Memory B cell (primary cell): ENCODE measurements at places on chromosomes 12 and 14.

- DNase-seq, result no peak
Measured at GRCh38 chr12:24109381-24110039, 160.0 kb upstream of the SOX5 start.

- no peak for DNase-seq
Measured at GRCh38 chr14:25615174-25615573, 565.2 kb upstream of the STXBP6 start.

DNA sequence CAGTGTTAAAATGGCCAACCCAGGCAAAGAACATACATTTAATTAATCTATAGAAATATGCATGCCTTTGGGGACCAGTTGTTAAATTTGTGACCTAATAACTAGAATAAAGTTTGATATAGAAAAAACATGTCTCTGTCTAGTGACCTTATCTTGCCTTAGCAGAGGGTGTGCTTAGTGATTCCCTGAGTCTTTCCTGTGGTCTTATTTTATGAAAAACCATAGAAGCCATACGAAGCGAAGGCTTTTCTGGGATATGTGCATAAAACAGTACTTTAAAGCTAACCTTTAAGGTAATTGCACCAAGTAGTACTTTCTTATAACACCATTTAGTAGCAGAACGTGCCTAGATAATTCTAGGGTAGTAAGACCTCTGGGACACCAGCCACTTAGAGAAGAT lies 379.4 kb downstream of the ZFP36L1 start:
- DNase-seq, result no peak

- DNase-seq, result no peak
Measured at GRCh38 chr12:14896521-14897169, 11.0 kb upstream of the MGP start.

DNA sequence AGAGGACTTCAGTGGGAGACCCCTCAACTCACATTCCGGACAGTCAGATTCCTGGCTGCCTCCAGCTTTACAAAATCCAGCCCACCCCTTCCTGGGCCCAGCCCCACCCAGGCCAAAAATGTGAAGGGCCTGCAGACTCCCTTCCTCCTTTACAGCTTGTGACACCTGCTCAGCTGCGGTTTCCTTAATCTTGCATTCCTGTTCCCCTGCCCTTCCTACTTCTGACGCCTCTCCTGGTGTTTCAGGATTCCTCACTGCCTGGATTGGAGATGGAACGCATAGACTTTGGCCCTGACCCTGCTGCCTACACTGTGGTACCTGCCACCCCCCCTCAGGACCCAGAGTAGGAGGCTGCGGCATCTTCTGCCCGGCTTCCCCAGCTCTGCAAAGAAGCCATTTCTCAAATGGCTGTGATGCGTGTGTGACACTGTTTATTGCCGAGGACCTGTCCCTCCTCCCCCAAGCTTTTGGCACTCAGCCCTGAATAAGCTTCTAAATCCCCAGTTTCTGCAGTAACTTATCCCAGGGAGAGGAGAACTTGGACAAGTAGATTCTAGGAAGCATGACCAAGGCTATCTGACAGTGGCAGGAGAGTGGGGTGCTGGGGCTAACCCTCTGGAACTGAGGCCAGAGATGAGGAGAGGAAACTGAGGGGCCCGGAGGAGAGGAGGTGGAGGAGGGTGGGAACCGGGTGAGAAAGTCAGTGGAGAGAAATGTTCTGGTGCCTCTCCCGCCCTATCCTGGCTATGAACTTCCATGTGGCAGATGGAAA lies 24.9 kb upstream of the BCDIN3D start:
- DNase-seq, result no peak

GRCh38 chr14:87686746-87687145 lies 306.2 kb downstream of the GALC start:
- DNase-seq, result no peak

GRCh38 chr12:76637807-76638206 lies 78.2 kb upstream of the OSBPL8 start:
- no peak for DNase-seq

- no peak for DNase-seq
Measured at GRCh38 chr12:107057071-107057834, 36.1 kb downstream of the CRY1 start.

GRCh38 chr14:96079066-96079465 lies 39.9 kb downstream of the C14orf132 start:
- DNase-seq, result no peak

GRCh38 chr14:105087308-105087962 lies 22.2 kb upstream of the GPR132 start:
- DNase-seq, result no peak

DNA sequence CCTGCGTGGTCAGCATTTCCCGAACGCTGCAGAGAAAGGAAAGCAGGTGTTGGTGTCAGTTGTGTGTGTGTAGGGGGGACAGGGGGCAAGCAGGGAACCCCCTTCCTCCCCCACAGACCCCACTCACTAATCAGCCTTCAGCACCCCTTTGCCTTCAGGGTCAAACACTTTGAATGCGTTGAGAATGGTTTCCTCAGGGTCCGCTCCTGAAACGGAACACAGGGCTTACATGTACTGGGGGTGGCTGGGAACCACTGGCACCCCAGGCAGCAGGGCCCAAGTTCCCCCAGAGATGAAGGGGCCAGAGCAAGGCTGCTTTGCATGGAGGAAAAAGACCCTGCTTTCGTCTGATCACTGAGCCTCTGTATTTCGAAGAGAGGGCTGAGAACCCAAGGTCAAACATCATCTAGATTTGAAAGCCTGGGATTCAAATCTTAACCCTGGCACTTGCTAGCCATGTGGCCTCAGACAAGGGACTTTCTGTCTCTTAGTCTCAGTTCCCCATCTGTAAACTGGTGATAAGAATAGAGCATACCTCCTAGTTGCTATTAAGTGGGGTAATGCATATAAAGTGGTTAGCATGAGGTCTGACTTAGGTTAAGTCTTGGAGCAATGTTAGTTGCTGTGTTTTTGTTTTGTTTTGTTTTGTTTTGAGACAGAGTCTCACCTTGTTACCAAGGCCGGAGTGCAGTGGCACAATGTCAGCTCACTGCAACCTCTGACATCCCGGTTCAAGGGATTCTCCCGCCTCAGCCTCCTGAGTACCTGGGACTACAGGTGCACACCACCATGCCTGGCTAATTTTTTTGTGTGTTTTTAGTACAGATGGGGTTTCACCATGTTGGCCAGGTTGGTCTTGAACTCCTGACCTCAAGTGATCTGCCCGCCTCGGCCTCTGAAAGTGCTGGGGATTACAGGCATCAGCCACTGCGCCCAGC lies 7.0 kb downstream of the MYL2 start:
- DNase-seq, result peak; percentile 37
